ENCODE measurements at places on chromosomes 11 and 22. TPM values are rescaled to one million over a fixed set of nuclear protein-coding genes. Genes with fewer than 3 reads are reported as not detected.

CD248 gene
- 4.8 TPM for total RNA-seq

NXPE4 gene
- 184 TPM for total RNA-seq

DNA sequence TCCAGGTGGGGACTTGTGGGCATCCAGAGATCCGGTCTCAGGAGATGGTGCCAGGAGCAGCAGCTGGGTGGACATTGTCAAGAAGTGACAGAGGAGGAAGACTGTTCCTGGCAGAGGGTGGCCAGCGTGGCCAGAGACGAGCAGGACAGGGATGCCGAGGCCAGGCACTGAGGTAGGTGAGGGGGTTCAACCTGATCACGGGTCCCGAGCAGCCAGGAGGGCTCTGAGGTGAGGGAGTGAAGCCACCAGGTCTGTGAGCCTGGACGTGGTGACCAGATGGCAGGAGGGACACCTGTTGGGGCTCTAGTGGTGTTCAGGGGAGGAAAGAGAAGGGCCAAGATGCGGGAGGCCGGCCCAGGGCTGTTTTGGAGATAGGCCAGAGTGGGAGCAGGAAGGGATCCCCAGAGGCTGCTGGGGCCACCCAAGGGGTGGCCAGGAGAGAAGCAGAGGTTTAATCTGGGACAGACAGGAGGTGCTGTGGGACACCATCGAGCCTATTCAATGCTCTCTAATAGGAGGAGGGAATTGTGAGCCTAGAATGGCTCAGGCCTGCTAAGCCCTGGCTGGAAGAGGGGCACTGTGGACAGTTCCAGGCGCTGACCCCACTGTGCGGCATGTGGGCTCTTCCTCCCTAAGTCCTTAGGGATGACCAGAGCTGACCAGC lies 6.3 kb downstream of the PPM1F start:
- H3K36me3 ChIP-seq, result no peaks in the 10 kb centered on the region
- peak overlapping the region; percentile 60 for H3K27ac ChIP-seq
- no peak overlapping the region for H3K4me3 ChIP-seq
- no peak for DNase-seq
- H3K4me1 ChIP-seq, result peaks cover 10% of the 10 kb centered on the region

GRCh38 chr22:37018815-37019308 lies 385 bp downstream of the TST start:
- H3K4me1 ChIP-seq, result peaks cover 79% of the 10 kb centered on the region
- H3K27ac ChIP-seq, result peak overlapping the region; percentile 99
- H3K36me3 ChIP-seq, result no peaks in the 10 kb centered on the region
- H3K27me3 ChIP-seq, result no peaks in the 10 kb centered on the region

DNA sequence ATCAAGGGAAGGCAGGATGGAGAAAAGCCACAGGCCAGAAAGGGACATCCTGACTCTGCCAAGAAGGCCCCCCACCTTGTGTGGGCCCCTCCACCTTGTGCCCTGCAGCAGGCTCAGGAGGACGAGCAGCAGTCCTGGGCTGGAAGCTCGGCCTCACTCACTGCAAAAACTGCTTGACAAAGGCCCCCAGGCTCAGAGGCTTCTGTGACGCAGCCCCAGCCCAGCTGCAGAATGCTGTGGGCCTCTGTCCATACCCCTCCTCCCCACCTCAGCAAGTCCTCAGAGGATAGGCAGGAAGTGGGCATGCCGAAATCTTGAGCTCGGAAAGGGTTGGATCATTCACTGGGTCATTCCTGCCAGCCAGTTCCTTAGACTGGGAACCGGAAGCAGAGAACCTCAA lies 61.9 kb downstream of the NRXN2 start:
- no peak overlapping the region for H3K27ac ChIP-seq
- H3K36me3 ChIP-seq, result no peaks in the 10 kb centered on the region
- no peaks in the 10 kb centered on the region for H3K27me3 ChIP-seq
- no peak overlapping the region for H3K4me3 ChIP-seq
- no peak for DNase-seq
- H3K4me1 ChIP-seq, result no peaks in the 10 kb centered on the region

DNA sequence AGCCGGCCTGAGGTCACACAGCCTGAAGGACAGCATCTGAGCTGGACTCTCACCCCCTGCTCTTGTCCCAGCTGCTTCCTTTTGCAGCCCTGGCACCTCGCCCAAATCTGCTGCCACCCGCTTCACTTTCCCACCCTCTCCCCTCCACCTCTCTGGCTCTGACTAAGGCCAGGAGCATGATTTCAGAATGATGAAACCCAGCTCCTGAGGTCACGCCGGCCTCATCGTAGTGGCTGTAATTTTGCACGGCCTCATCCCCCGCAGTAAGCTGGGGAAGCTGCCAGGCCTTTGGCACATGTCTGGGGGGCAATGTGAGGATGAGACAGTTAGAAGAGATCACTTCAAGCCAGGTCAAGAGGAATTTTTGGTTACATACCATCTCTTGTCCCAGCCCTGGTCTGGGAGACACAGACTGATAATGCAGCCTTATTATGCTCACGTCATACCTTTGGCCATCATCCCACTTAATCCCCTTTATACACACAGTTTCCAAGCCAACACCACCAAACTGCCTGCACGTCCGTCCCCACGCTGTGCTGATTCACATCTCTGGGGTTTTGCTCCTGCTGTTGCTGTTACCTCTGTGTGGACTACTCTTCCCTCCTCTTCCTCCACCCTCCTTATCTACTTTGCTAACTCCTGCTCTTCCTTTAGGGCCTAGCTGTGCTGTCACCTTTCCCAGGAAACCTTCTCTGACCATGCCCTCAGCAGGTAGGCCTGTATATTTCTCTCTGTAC lies 58.1 kb downstream of the CHRDL2 start:
- peaks cover 7% of the 10 kb centered on the region for H3K4me1 ChIP-seq
- H3K27ac ChIP-seq, result peak overlapping the region; percentile 67
- H3K4me3 ChIP-seq, result no peak overlapping the region
- no peaks in the 10 kb centered on the region for H3K27me3 ChIP-seq

DNA sequence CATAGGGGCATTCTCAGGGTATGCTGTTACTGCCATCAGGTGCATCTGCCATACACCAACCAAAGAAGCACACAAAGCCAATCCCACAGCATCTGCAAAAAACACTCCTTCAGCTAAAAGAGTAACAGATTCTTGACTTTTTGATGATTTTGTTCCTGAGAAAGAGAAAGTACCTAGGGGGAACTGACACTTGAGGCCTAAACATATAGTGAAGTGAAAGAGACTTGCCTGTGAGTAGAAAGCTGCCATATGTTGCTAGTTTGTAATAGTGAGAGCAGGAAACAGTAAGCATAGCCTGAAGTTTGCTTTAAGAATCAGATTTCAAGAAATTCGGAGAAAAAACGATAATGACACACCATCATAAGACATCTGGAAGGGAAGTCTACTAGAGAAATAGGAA lies 97.9 kb upstream of the CTSC start:
- no peak overlapping the region for H3K27ac ChIP-seq
- H3K4me3 ChIP-seq, result no peak overlapping the region
- no peaks in the 10 kb centered on the region for H3K27me3 ChIP-seq
- H3K4me1 ChIP-seq, result no peaks in the 10 kb centered on the region
- no peaks in the 10 kb centered on the region for H3K36me3 ChIP-seq

DNA sequence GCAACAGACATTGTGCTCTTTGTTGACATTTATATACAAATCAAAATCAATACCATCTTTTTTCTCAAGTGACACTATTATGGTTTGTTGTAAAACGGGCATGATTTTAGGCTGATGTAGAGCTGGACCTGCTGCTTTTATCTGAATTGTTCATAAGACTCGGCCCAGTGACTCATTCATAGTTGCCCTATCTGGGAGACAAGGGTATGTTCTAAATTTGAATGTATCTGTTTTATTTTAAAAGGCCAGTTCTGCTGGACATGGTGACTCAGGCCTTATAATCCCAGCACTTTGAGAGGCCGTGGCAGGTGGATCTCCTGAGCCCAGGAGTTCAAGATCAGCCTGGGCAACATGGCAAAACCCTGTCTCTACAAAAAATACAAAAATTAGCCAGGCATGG lies 39.3 kb downstream of the CEP295 start:
- no peak overlapping the region for H3K4me3 ChIP-seq
- no peak overlapping the region for H3K27ac ChIP-seq
- H3K4me1 ChIP-seq, result no peaks in the 10 kb centered on the region
- peaks cover 69% of the 10 kb centered on the region for H3K36me3 ChIP-seq
- H3K27me3 ChIP-seq, result no peaks in the 10 kb centered on the region

GRCh38 chr11:78801161-78801884 lies 226.7 kb upstream of the NARS2 start:
- no peaks in the 10 kb centered on the region for H3K36me3 ChIP-seq
- no peak overlapping the region for H3K4me3 ChIP-seq
- peaks cover 15% of the 10 kb centered on the region for H3K4me1 ChIP-seq
- no peaks in the 10 kb centered on the region for H3K27me3 ChIP-seq
